ENCODE measurements at places on chromosomes 2 and 18.

- DNase-seq = no peak
Measured at GRCh38 chr2:68660658-68661057, 17.3 kb downstream of the PROKR1 start.

DNA sequence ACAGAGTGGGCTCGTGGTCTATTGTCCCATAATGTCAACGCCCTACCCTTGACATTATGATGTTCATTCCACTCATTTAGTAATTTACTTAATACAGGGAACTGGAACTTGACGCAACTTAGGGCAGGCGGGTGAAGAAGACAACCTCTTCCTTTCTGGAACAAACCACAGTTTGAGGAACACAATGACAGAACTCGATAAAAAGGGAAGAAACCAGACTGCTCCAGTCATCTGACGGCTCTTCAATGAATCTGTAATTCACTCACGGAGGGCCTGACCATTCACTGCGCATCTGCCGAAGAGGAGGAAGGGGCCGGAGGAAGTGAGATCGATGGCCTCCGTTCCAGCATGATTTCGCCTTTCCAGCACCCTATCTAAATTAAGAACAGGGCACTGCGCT lies 83.2 kb downstream of the BCL2 start:
- no peak for DNase-seq

- no peak for DNase-seq
Measured at GRCh38 chr18:70182548-70182947, 22.9 kb downstream of the RTTN start.

GRCh38 chr2:11368059-11368572 lies 23.7 kb upstream of the ROCK2 start:
- DNase-seq = no peak

- no peak for DNase-seq
Measured at GRCh38 chr2:208013285-208014178, 11.8 kb downstream of the PLEKHM3 start.

DNA sequence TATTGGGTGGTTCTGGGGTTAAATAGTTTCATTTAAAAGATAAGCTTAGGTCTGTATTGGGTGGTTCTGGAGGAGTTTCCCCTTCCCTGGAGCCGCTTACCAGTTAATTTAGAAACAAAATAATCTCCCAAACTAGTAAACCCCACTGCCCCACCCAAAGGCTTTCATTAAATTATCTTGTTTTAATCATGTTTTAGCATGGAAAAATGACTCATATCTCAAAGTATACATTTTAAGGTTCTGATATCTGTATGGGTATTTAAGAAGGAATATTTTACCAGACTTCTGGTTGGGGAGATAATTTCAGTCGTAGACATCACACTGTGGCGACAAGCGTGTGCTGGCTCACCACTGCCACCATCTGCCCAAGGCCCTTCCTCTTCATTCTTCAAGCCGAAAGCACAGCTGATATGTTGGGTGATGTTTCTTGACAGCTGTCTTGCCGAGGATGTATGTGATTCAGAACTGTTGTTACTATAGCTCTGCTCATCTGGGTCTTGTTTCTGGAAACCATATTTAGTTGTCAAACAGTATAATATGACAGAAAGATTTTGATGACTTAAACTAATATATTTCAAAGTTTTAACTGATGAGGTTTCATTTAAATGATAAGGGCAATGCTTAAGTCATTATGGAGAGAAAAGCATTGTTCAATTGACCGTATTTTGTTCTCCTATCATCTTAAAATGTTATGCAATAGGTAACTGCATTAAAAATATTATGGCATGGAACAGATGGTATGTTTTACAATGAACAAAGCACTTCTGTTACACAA lies 5.1 kb downstream of the FIGLA start:
- DNase-seq = no peak

- no peak for DNase-seq
Measured at GRCh38 chr2:227783404-227784138, 30.1 kb upstream of the CCL20 start.

DNA sequence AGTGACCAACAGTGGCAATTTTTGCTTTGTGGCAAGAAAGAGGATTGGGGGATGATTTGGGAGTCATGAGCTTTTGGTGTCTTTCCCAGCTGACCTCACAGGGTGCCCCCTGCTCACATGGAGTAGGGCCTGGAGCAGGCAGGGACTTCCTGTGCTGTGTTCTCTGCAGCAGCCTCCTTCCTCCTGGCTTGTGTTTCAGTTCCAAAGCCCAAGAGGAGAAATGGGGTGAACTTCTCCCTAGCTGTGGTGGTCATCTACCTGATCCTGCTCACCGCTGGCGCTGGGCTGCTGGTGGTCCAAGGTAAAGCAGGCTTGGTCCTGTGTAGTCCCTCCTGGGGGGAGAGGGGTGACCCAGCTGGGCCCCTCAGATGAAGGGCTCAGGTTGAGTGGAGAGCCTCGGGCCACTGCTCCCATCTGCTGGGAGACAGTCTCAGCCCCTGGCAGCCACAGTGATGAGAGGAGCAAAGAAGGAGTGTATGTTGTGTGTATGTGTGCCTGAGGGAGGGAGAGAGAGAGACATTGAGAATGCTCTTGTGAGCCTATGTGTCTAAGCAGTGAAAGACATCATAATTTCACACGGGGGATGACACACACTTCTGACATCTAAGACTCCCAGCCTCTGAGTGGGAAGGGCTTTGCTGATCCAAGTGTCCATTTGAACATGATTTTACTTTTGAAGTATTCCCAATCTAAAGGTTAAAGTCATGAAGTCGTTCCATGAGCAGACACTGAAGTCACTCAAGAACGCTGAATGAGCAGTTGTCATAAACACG lies 27.2 kb downstream of the MARCO start:
- DNase-seq = no peak

DNA sequence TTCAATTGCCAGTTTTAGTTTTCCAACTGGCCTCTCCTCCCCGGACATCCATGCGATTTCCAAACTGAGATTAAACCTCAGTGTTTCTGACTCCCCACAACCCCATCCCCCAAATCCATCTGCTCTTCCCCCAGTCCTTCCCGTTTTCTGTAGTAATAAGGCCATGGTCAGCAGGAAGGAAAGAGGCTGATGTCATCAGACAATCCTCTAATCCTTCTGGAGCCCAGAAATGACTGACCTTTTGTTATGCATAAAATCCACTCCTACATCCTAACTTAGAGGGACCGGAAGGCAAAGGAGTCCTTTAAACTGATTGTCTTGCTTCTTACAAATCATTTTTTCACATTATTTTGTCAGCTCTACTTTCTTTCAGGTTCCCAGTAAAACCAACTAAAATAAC lies 155.8 kb downstream of the INO80D start:
- DNase-seq = no peak

DNA sequence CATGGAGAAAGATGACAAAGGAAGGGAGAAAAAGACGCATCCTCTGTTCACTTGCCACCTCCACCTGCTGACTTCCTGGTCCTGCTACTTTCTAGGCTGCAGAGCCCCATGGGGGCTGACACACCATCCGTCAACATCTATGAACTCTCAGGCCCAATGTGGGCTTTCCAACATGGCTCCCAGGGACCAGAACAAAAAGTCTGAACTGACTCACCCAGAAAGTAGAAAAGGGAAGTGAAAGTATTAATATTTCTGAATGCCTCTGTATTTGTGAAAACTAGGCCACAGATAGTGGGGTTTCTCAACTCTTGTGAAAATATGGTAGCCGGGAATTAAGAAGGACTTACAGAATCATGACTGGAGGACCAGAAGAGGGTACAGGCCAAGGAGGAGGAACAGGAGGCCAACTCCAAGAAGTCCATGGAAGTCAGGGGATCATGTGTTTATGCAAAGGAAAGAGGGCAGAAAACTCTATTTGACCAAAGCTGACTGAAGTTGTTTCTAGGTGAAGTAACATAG lies 123.1 kb upstream of the CAB39 start:
- DNase-seq = no peak

DNA sequence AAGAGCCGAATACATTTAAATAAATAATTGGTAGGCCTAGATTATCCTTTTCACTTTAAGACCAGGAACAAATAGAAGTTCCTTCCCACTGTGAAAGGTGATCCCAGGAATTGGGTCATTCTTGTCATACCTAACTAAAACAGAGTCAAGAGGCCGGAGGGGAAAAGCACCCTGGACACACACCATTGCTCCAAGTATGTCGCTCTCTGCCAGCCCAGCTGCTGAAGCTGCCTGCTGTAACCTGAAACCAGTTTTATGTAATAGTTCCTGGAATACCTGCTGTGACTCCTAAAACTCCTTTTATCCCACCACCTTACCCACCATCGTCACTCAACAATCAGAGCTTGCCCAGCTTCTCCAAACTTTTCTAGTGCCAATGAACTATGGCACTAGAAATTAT lies 217.1 kb downstream of the PTPRM start:
- no peak for DNase-seq

GRCh38 chr18:48884771-48885170 lies 66.0 kb downstream of the SMAD7 start:
- no peak for DNase-seq

- peak; percentile 10 for DNase-seq
Measured at GRCh38 chr18:44579028-44579702, 101.5 kb upstream of the SETBP1 start.

DNA sequence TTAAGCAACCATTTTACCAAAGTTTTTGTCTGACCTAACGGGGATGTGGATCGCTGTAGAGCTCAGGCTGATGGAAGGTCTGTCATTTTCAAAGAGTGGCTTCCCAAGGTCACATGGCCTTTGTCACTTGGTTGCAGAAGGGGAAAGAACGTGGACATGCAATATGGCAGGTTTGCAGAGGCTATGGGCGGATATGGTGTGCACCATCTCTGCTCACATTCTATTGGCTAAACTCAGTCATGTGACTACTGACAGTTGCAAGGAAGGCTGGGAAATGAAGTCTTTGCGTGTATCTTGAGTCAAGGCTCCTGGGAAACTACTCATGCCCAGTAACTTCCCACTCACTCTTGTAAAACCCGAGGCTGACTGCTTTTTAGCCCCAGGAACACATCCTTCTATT lies 96.8 kb downstream of the ST6GAL2 start:
- DNase-seq = no peak

DNA sequence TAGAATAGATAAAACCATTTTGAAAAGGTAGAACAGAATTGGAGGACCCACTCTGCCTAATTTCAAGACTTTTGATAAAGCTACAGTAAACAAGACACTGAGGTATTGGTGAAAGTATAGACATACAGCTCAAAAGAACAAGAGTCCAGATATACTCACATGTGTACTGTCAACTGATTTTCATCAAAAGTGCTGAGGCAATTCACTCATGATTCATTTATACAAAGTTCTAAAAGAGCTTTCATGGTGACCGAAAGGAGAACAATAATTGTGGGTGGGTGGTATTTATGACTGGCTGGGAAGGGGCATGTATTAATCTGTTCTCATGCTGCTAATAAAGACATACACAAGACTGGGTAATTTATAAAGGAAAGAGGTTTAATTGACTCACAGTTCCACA lies 7.3 kb downstream of the MAP4K3 start:
- no peak for DNase-seq

GRCh38 chr2:32802877-32803276 lies 143.9 kb upstream of the LTBP1 start:
- no peak for DNase-seq

- no peak for DNase-seq
Measured at GRCh38 chr2:30631051-30631671, 176.1 kb downstream of the CAPN13 start.

- DNase-seq = no peak
Measured at GRCh38 chr2:85057226-85057962, 75.8 kb upstream of the TCF7L1 start.

DNA sequence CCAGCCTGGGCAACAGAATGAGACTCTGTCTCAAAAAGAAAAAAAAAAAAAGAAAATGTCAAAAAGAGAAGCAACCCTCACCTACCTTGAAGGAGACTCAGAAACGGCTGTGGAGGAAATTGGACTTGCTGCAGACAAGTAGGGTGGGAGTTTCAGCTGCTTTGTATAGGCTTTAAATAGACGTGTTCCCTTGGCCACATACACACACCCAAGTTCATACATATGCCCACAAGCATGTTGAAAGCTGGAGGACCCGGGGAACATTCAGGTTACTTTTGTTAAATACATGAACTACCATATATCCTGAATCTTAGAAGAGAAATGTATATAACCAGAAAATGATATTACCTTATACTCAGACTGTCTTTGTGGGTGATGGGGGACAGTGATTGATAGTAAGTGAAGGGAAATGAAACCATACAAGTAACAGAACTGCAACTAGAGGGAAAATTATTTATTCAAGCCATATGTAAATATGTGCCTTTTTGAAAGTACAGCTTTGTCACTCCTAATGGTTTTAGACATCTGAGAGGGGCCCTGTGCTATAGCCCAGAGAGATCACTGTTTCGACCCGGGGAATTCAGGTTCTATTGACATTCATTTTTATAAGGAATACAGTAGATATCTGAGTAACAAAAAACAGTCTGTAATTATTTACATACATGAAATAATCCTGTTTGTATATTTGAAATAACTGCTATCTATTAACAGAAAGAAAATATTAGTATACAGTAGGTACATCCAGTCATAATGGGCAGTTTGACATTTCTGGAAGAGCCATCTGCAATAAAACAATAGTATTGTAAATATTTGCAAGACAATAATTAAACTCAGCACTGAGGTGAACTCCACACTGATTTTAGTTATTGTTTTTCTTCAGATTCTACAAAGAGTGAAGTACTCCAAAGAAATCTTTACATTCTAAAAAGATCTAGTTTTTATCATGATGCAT lies 48.0 kb upstream of the TGIF1 start:
- DNase-seq = no peak

DNA sequence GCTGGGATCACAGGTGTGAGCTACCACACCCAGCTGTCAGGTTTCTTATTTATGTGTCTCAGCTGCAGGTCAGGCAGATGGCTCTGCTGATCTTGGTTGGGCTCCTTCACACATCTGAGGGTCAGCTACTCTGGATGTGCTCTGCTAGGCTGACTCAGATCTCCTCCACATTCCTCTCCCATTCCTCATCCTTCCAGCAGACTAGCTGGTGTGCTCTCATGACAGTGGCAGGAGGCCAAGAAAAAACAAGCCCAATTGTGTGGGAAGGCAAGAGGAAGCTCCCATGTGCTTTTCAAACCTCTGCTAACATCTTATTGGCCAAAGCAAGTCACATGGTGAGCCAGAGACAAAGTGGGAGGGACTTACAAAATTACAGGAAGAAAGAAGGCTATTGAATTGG lies 11.7 kb upstream of the MSH6 start:
- peak; percentile 33 for DNase-seq

GRCh38 chr2:196268538-196269338 lies 97.4 kb upstream of the STK17B start:
- no peak for DNase-seq

DNA sequence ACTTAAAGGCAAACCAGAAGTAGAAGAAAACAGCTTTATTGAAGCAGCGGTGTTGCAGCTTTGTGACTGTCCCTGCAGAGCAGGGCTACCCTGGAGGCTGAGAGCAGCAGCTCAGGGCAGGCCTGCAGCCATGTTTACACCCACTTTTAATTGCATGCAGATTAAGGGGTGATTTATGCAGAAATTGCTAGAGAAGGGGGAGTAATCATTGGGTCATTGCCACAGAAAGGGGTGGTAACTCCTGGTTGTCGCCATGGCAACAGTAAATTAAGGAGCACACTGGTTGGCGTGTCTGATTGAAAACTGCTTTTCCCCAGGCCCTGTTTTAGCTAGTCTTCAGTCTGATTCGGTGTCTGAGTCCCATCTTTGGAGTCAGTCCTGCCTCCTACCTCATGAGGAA lies 195.4 kb upstream of the HDAC4 start:
- DNase-seq = no peak

- no peak for DNase-seq
Measured at GRCh38 chr2:221975151-221975550, 323.6 kb downstream of the PAX3 start.

Measured in amniotic stem cell (primary cell).